CD4-positive, alpha-beta T cell treated with Interleukin-12 subunit alpha and Interleukin-12 subunit beta, for 1 hour (primary cell): ENCODE measurements at places on chromosomes 7 and 10.

DNA sequence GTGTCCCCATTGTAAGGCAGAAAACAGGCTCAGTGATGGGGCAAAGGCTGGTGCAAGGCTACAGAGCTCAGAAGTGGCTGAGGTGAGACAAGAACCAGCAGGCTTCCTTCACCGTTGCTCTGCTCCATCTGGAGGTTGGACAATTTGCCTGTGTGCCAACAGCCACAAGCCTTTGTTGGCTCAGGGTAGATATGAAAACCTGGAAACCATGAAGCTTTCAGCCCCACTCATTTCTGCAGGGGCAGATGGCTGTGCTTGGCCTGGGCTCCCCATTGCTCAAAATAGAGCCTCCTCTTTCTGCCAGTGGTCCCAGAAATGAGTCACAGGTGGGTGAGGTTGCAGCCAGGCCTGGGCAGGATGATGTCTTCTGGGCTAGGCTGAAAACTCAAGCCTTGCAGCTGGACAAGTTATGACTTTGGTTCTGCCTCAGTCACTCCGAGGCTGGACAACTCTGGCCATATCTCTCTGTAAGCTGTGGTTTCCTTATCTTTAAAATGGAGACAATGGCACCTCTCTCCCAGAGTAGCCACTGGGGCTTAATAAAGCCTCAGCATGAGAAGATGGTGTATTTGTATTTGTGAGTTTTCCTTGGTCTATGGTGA is 12.2 kb upstream of the ZNF273 start:
- DNase-seq: no peak

DNA sequence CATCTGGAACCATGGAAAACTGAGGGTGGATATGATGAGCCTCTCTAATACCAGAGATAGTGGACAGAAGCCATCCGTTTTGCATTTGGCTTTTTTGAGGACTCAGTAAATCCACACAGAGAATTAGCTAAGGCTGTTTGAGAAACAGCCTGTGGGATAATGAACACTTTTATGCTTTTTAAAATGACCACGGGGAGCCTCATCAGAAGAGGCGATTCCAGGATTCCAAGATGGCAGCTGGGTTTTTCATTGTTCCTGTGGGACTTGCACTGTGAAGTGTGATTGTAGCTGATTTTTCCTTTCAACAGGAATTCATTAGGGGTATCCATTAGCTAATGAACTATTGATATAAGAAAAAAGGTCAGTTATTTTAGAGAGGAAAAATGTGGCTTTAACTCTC is 353.2 kb downstream of the AUTS2 start:
- DNase-seq: no peak

DNA sequence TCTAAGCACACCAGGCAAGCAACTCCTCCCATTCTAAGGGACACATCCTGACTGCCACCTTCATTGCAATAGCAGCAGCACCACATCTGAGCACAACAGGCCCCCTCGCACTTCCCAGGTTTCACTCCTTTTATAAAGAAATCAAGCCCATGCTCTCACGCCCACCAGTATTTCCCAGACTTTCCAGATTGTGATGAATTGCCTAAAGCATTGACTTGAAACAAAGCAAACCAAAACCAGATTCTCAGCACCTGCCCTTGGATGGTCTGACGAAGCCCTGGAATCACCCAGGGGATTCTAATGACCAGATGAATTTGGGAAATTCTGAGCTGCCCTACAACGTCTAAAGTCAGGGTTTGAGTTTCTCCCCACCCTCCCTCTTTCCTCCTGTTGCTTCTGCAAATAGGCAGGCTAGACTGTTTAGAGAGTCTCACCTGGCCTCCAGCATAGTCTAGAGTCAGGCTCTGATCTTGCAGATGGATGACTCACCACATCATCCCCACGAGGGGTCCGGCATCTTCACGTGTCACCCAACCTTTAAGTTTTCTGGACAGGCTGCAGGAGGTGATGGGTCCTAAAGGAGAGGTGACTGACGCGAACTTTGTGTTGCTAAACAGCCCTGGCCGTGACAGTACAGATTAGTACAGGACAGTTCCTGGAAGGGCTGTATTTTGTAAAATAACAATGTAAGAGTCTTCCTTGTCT is 198.0 kb downstream of the SKIDA1 start:
- no peak for DNase-seq

- no peak for DNase-seq
These were observed 105.5 kb upstream of the MKLN1 start for GRCh38 chr7:131222171-131222570.

- DNase-seq: no peak
These were observed 4.4 kb downstream of the CALML3 start for GRCh38 chr10:5528989-5529701.

DNA sequence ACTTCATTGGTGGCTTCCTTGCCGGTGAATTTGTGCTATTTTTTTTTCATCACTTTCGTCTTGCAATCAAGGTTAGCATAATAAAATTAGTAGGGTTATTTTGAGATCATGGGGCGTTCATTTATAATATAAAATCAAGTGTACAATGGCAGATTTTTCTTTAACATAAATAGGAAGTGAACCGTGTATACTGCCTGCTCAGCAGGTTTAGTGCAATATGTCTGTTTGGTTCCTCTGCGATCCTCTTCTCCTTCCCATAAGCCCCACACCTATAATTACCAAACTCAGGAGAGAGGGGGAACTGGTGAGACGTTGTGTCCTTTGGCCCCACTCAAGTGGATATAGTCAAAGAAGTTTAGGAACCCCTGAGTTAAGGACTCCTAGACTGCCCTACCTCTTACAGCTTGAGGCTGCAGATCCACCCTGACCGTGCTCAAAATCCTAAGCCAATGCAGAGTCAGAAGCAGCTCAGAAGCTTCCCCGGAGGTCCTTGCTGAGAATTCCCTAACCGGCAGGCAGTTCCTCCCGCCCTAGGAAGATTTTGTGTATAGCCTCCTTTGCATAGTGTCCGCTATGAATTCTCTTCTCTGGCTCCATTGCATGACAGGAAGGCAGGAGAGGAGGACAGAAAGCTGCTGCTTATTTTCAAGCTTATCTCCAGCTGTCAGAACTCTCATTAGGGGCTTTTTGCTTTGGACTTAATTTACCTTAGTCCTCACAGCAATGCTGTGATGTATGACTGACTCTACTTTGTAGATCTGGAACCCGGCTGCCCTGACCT is 41.5 kb downstream of the PYROXD2 start:
- DNase-seq: no peak

GRCh38 chr7:4460597-4460996 is 221.5 kb upstream of the FOXK1 start:
- DNase-seq: no peak

GRCh38 chr7:14432924-14433323 is 443.5 kb upstream of the ETV1 start:
- DNase-seq: no peak

- no peak for DNase-seq
These were observed 179.8 kb downstream of the SNX10 start for GRCh38 chr7:26471306-26472075.

DNA sequence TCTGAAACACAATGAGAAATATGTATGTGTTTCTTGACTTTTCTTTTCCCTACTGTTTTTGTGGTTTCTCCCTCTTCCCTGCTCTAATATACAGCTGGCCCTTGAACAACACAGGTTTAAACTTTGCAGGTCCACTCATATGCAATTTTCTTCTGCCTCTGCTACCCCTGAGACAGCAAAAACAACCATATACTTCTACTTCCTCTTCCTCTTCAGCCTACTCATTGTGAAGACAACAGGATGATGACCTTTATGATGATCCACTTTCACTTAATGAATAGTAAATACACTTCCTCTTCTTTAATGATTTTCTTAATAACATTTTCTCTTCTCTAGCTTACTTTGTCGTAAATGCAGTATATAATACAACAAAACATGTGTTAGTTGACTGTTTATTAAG is 35.0 kb upstream of the DGKB start:
- no peak for DNase-seq

GRCh38 chr10:33145451-33146188 is 187.6 kb upstream of the ITGB1 start:
- DNase-seq: no peak

GRCh38 chr7:98202367-98203195 is 8.7 kb upstream of the BHLHA15 start:
- DNase-seq: peak; percentile 69

DNA sequence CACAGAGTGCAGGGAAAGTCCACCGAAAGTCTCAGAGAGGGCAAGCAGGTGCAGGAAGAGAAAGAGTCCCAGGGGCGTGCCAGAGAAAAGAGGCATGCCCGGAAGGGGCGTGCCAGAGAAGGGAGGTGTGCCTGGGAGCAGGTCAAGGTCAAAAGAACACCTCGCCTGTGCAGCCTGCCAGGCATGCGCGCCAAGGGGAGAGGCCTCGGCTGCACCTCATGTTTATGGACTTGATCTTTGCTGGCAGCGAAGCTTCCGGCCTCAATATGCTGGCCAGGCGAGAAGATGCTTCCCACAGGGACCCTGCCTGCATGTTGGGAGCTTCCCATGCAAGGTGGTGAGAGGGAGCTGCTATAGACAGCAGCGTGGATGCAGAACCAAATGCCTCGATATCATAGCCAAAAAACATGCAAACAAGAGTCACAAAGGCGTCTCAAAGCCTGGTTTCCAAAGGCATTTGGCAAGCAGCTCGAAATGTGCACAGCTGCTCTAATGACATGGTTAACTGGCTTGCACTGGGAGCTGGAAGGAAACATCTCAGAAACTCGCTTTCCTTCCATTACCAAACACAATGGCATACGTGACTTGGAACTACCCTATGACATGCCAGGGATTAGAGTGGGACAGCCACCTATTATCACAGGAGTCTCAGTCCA is 192.5 kb upstream of the PPP2R2D start:
- DNase-seq: no peak

- DNase-seq: no peak
These were observed 552.7 kb downstream of the MAGI2 start for GRCh38 chr7:78900806-78901205.

GRCh38 chr7:117137868-117138267 is 184.6 kb downstream of the ST7 start:
- no peak for DNase-seq

- no peak for DNase-seq
These were observed 147.3 kb upstream of the TMEM196 start for GRCh38 chr7:19920705-19921104.

DNA sequence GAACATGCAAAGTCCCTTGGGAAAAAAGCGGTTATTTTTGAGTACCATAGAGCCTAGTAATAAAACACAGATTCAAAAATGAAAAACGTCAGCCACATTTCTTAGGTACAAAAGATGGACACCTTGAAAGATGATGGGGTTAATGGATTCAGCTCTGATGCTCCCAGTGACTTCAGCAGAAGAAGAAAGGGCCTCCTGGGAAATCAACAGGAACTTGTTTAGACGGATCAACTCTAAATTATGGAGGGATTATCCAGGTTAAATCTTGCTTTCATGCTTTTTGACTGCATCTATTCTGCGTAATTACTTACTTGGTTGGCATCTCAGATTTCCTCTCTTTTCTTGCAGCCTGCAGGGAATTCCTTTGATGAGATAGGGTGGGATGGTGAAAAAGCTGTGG is 82.5 kb downstream of the TMEM178B start:
- DNase-seq: no peak

- DNase-seq: no peak
These were observed 519.1 kb upstream of the AKR1E2 start for GRCh38 chr10:4306871-4307270.

GRCh38 chr10:72980348-72980747 is 25.7 kb upstream of the PLA2G12B start:
- DNase-seq: no peak

DNA sequence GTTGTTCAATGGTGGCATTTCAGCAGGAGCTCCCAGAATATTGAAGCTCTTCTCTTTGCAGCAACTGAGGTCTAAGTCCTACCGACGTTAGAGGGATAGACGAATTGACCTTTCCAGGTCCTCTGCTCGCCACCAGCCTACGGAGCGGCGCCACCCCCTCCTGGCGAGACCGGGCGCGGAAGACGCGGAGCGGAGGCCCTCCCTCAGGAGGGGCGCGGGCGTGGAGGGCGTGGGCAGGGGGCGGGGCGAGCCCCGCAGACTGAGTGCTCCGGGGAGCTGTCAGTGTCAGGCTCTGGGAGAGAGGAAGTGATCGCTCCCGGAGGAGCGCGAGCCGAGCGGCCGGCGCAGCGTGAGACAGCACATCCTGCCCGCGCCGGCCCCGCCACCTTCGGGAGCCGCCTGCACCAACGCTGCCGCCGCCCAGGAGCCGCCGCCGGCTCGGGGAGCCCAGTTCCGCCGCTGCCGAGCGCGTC is at the start of gene DYNC1I1:
TSS of gene DYNC1I1 (plus strand) at position 257 of the 473 bp plus-strand sequence. CDS start 32,176 bp downstream, outside the sequence.
- peak; percentile 2 for DNase-seq

- no peak for DNase-seq
These were observed 19.0 kb downstream of the STEAP1 start for GRCh38 chr7:90173127-90173844.

GRCh38 chr10:103277713-103278536 is 987 bp downstream of the INA start:
- DNase-seq: no peak

DNA sequence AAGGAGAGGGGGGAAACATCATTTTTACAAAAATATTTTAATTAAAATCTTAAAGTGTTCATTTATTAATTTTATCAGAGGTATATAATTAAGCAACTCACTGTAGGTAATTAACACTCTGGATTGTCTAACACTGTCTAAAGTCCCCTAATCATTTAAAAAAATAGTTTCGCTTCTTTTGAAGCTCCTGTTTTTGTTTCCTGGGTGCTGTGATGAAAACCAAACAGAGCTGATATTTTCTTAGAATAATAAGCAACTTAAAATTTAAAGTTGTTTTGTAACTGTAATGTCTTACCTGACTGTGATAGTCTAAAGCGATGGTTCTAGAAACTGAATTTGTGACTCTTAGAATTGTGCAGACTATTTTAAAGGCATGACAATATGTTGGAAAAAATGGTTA is 961.0 kb downstream of the GATA3 start:
- peak; percentile 33 for DNase-seq

DNA sequence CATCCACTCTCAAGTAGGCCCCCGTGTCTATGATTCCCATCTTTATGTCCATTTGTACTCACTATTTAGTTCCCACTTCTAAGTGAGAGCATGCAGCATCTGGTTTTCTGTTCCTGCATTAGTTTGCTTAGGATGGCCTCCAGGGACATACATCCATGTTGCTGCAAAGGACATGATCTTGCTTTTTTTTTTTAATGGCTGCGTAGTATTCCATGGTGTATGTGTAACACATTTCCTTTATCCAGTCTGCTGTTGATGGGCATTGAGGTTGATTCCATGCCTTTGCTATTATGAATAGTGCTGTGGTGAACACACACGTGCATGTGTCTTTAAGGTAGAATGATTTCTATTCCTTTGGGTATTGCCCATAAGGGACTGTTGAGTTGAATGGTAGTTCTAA is 67.8 kb downstream of the SFMBT2 start:
- no peak for DNase-seq

GRCh38 chr10:78381107-78381506 is 347.4 kb downstream of the RPS24 start:
- DNase-seq: no peak

GRCh38 chr10:13165177-13165576 is 3.8 kb downstream of the MCM10 start:
- DNase-seq: peak; percentile 7

GRCh38 chr7:80636709-80637108 is 1.7 kb upstream of the CD36 start:
- no peak for DNase-seq

GRCh38 chr10:46308113-46308415 is 21.3 kb downstream of the ANTXRL start:
- no peak for DNase-seq

GRCh38 chr7:29084832-29085231 is 61.5 kb downstream of the CPVL start:
- no peak for DNase-seq

GRCh38 chr10:122342293-122343134 is 32.0 kb upstream of the PLEKHA1 start:
- peak; percentile 76 for DNase-seq

- DNase-seq: no peak
These were observed 11.3 kb upstream of the TRDMT1 start for GRCh38 chr10:17212802-17213221.
